ENCODE measurements at places on chromosomes 4 and X. TPM values are rescaled to one million over a fixed set of nuclear protein-coding genes. Genes with fewer than 3 reads are reported as not detected.
A peak's percentile ranks its signal among the peaks of the same experiment; 100 is the strongest.

Gene DOCK11
- 21.9 TPM for total RNA-seq

DNA sequence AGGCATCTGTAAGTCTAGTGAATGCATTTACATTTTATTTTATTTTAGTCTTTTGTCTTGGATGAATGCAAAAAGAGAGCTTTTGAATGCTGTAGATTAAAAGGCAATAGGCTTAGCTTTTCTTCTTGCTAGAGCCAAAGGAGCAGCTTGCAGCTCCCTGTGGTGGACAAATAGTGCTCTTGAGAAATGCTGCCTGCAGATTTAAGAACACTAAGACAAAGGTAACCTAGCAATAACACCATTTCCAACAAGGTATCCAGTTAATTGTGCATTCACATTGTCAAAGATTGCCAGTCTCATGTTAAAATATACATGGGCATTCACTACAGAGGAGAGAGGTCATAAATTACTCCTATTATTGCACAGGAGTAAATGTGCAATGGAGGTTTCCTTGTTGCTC, 859.2 kb upstream of the PRKX start:
- DNase-seq, result no peak

- DNase-seq, result no peak
Measured at GRCh38 chr4:95358421-95358820, 190.4 kb downstream of the UNC5C start.

DNA sequence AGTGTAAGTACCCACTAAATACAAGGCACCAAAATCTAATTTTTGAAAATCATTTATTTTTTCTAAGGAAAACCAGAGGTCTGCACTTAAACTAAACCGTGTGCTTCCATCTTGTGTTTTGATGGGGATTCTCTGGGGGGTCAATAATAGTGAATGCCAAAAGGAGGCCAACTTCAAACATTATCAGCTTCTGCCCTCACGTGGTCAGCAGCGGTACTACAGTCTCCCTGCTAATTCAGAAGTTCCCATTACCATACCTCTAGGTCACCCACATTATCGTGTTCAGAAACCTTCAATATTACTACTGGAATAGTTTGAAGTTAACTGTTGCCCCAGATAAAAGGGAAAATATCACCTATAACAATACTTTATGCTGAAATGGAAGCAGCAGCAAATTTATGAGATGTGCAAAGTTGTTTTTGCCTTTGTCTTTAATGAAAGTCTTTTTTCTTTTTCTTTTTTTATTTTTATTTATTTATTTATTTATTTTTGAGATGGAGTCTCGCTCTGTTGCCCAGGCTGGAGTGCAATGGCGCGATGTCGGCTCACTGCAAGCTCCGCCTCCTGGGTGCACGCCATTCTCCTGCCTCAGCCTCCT, 17.3 kb downstream of the CTPS2 start:
- peak; percentile 40 for DNase-seq

DNA sequence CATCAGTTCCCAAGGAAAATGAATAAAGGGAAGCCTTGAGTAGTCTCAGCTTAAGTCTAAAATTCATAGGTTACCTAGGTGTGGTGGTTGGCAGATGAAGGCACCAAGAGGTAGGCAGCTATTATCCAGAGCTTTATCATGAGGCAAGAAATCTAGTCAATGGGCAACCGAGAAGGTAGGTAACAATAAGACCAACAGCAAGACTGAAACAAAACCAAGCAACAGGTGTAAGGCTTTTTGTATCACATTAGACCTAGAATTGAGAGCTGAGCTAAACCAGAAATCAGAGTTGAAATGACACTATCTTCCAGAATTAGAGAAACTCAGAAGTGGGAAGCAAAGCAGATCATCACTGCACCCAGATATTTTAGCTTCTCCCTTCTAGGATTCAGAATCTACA, 117.1 kb downstream of the CAMK2D start:
- DNase-seq, result no peak

GRCh38 chr4:35238793-35239192, 1005.5 kb downstream of the ARAP2 start:
- no peak for DNase-seq

Gene F8A1
- 2.9 TPM for total RNA-seq

Gene DDIT4L
- total RNA-seq, result 3.2 TPM

- DNase-seq, result no peak
Measured at GRCh38 chrX:18561020-18561419, 110.9 kb downstream of the RS1 start.

Gene MAGEA2B
- not detected for total RNA-seq

Gene PWWP3B
- total RNA-seq, result not detected

GRCh38 chr4:156538651-156539257, 432.8 kb downstream of the PDGFC start:
- no peak for DNase-seq

- DNase-seq, result peak; percentile 56
Measured at GRCh38 chr4:146342600-146343192, 128.4 kb downstream of the REELD1 start.

GRCh38 chr4:36446275-36446674, 164.9 kb downstream of the DTHD1 start:
- no peak for DNase-seq

DNA sequence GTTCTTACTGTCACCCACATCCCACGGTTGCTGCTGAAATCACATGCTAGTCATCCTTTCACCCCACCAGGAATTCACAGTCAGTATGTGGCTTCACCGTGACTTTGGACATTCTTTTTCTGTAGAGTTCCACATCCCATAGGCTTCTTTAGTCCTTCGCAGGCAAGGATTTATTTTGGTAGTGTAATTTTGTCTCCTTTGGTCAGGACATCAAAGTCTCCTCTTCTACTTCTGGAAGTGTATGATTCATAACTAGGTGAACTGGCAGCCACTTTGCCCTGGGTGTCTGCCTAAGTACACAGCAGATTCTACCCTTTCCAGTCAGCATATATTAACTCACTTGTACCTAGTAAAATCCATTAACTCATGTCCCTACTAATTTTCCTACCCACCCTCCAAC, 38.3 kb upstream of the MMAA start:
- DNase-seq, result peak; percentile 20

DNA sequence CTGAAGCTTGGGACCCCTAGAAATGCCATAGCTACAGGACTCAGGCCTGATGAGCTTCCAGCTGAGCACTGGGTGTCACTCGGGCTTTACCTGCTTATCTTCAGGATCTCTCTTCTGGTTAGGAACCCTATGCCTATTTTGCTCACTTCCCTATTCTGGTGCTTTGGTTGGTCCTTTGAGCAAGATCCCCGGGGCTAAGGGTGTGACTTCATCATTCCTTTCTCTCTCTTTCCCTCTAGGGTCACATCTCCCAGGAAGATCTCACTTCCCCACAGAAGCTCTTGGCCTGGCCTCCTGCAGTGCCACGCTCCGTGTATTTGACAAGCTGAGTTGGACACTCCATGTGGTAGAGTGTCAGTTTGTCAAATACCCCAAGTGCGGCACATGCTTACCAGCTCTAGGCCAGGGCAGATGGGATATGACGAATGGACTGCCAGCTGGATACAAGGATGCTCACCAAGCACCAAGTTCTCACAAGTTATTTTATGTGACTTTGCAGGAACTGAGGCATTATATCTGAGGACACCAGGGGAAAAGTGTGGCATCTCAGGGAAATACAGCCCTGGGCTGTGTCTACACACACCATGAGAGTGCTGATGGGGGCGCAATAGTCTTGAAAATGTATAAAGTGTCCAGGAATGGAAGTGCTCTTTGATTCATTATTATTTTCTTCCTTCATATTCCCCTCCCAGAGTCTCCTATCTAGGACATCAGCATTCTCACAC, 21.1 kb downstream of the VSIG4 start:
- no peak for DNase-seq

Gene NLGN3
- total RNA-seq, result 0.63 TPM

GRCh38 chr4:123874063-123874462, 477.5 kb downstream of the SPRY1 start:
- DNase-seq, result no peak

DNA sequence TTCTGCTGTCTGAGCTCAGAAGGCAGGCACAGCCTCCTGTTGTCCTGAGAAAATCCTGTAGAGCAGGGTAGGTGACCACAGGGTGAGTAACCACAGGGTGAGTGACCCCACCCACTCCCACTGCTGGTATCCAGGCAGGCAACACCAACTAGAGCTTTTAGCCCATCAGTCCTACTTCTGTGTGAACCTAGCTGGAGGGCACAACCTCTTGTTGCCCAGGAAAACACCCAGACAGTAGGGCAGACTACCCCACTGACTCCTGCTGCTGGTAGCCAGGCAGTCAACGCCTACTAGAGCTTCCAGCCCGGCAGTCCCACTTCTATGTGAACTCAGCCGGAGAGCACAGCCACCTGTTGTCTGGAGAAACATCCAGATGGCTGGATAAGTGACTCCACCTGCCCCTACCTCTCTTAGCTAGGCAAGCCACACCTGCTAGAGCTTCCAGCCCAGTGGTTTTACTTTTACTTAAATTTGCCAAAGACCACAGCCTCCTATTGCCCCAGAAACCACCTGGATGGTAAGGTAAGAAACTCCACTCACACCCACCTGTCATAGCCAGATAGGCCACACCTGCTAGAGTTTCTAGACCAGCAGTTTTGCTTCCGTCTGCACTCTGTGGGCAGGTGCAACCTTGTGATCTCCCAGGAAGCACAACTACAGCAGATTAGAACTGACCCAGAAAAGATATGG, 371.6 kb downstream of the INPP4B start:
- peak; percentile 56 for DNase-seq

DNA sequence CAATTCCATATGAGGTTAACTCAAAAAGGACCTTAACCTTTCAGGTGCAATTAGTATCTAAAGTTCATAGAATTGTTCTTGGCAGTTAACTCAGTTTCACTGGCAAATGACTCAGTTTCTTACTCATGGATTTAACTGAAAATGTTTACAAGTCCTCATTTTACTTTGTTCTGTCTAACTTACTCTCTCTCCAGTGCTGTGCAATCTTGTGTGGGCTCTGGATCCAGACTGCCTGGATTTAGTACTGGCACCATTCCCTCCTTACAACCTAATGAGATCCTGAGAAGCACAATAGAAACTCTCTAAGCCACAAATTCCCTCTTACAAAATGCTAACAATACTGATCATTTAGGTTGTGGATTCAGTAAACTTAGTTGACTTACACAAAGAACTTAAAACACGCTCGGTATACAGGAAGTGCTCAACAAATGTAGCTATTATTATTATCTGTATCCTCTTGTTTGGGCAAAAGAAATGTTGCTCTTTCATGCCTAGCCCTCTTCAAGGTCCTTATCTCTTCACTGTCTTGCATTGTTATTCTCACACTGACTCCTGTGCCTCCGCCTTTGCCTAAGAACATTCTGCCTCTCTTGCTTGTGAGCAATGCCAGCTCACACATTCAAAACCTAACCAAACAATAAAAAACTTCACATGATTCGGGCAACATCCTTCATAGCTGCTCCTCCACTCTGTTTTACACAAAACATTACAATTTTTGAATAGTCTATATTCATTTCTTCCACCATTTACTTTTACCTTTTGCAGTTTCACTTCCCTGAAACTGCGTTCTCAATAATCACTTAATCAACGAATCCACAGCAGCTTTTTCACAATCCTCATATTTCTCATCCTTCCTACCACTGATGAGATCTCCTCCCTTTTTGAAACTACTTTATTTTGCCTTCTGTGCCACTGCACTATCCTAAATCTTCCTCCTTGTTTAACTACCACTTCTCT, 91.8 kb downstream of the PDE5A start:
- peak; percentile 64 for DNase-seq
